Fibroblast of the aortic adventitia (primary cell): ENCODE measurements at places on chromosomes 4 and X.

DNA sequence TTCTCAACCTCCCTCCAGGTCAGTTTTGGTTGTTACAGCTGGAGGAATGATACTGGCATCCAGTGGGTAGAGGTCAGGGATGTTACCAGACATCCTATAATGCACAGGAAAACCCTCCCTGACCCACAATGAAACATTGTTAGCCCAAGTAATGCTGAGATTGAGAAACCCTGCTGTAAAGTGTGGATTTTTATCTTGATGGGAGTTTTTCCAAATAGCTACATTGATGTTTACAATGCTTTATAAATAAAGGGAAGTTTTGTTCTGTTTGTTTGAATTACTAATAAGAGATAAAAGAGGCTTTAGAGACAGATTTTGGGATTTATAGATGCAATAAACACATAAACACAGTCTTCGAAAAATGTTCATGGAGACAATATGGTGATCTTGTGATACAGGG lies 194.0 kb upstream of the NUDT6 start:
- no peak for DNase-seq

DNA sequence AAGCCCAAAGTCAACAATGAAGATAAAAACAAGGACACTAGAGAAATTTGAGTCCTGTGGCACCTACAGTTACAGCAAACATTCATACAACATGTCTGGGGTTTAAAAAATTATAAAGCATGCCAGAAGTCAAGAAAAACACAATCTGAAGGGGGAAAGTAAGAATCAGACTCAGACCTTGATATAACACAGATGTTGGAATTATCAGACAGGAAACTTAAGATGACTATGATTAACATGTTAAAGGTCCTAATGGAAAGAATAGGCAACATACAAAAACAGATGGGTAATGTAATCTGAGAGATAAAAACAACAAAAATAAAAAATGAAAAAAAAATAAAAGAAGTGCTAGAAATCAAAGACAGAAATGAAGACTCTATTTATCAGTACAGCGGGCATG lies 446.5 kb downstream of the SPRY1 start:
- peak; percentile 65 for DNase-seq

DNA sequence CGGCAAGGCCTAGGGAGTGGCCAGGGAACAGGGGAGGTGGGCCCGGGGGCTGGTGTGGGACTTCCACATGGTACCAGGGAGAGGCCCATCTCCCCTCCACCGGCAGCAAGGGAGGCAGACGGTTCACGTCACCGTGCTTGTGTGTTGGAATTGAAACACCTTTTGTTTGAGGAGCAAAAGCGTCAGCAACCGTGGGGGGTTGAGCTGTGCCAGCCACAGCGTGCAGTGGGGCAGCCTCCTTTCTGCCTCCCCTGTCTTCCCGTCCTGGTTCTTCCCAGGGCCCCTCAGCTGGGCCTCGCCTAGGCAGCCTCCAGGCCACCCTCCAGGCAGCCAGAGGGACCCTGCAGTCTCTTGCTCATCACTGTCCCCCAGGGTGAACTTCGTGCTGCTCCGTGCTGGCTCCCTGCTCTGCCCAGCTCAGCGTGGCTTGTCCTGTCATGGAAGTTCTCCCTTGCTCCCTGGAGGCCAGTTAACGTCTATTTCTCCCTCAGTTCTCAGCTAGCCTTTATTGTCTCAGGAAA lies 32.1 kb upstream of the HGFAC start:
- no peak for DNase-seq

DNA sequence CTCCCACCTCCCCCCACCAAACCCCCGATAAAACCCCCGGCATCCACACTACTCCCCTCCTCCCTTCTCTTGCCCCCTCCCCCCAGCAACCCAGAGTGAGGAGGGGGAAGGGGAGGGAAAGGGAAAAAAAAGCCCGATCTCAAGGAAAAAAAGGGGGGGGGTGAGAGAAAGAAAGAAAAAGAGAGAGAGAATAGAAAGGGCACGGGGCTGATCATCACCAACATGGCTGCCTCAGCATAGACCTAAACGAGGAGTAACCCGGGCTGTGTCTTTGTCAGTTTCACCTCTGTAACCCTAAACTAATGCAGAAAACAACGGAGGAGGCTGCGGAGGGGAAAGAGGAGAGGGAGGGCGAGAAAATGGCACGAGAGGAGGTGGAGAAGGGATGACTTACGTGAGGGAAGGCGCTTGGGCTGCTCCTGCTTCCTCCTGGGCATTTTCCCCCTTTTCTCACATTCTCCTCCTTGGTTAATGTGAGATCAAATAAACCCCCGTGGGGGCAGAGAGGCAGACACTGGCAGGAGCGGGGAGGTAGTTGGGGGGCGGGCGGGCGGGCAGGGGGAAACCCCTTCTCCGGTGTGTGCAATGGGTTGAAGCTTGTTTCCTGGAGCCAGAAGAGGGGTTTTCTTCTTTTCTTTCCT lies 532 bp downstream of the ZNF827 start:
- peak; percentile 38 for DNase-seq

DNA sequence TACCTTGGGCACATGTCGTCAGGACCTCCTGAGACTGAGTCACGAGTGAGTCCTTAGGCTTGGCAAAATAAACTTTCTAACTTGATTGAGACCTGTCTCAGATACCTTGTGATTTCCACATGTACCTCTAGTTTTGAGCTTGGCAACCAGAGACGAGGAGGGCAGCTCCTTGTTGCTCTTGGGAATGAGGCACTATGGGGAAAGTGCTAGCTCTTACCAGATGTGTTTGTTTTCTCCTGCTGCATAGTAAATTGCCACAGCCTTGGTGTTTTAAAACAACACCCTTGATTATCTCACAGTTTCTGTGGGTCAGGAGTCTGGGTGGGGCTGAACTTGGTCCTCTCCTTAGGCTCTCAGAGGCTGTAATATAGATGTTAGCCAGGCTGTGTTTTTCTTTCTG lies 59.1 kb upstream of the MAML3 start:
- DNase-seq, result peak; percentile 12

GRCh38 chr4:70902577-70903290 lies 565 bp downstream of the MOB1B start:
- peak; percentile 30 for DNase-seq

DNA sequence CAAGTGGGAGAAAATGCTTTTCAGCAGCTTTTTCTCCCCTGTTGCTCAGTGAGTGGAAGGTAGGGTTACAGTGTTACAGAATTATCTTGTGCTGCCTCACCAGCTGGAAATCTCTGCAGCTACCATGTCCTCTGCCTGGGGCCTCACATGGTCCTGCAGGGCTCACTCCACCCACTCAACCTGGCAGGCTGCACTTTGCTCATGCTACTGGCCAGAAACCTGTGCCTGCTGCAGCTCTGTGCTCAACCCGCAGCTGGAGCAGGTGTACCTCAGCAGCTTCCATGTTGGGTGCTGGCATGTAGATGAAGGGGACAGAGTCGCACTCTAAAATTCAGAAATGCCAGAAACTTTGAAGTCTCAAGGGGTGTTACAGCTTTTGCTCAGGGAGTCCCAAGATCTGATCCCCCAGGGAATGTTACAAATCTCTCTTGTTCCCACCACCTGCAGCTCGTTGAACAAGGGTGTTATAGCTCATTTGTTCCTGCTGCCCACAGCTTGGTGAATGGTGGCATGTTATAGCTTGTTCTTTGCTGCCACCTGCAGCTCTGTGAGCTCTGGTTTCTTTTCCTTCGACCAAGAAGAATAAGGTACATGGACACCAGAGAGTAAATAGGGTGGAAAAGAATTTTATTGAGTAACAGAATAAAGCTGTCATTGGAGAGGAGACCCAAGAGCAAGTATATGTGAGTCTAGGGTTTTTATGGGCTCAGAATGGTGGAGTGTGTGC lies 845.8 kb downstream of the TECRL start:
- DNase-seq, result no peak

GRCh38 chrX:148825696-148826095 lies 325.3 kb downstream of the AFF2 start:
- no peak for DNase-seq

DNA sequence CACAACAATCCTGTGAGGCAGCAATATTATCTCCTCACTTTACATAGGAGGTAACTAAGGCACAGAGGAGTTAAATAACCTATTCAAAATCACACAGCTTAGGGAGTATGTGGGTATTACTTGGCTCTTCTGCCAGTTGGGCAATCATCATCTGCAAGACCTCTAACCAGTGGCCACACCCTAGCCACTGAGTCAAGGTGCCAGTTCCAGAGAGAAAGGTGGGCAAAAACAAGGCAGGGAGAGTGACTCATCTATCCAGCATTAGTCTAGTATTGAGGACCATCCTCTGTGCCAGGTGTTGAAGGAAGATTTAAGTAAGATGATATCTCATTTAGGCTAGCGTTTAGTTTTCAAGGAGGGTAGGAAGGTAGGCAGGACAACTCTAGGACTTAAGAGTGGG lies 113.9 kb upstream of the EOLA2 start:
- no peak for DNase-seq

DNA sequence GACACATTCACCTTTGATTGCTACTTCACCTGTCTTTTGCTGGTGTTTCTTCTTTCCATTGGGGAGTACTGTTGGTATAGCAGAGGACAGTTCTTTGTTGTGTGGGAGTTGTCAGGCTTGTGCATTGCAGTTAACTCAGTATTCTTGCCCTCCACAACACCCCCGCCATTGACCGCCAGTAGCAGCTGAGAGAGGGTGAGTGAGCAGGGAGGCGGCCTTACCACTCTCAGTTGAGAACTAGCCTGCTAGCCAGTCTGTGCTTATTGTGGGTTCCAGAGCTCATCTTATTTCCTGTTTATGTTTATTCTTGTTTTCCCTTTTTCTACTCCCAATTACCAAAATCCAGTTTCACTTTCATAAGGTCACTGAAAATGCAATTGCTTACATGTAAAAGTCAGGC lies 52.2 kb downstream of the STIM2 start:
- DNase-seq, result no peak

DNA sequence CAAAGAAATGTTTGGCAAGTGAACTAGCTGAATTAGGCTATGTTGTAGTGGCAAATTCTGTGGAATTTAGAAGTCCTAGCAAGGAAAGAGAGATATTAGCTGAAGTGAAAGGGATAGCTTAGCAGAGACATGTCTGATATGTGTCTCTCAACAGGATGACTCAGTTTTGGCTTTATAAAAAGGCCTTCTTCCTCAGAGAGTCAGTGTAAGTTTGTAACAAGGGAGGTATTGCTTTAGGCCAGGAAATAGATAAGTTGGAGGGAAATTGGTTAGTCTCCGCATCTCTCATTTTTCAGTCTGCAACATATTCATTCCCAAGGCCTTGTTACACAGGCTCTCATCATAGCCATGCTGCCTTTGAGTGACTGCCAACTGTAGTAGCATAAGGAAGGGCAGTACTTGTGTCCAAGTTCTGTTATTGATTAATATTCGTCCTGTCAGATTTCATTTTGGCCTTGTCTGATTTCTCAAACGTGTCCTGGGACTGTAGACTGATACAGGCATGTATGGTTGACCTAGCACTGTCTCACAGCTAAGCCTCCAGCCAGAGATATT lies 4.0 kb downstream of the TMEM164 start:
- DNase-seq, result peak; percentile 24

- peak; percentile 50 for DNase-seq
Measured at GRCh38 chrX:113400193-113400704, 559.6 kb upstream of the AMOT start.

GRCh38 chr4:168200685-168201084 lies 108.3 kb downstream of the ANXA10 start:
- DNase-seq, result no peak

DNA sequence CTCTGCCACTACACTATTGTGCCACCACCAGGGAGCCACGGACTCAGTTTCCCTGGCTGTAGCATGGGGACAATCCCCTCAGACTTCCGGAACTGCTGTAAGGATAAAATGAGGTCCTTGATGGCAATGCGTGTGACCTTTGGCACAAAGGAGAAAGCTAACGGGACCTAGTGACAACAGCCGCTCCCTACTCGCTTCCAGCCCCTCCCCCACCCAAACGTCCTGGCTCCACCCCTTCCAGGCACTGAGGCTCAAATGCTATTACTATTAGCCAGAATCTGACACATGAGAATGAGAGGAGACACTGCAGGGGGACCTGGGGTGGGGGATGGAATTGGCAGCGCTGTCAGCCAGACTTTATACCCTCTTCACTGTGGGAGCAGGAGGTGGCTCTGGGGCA lies 5.4 kb upstream of the DUSP9 start:
- DNase-seq, result no peak

GRCh38 chr4:81776794-81777193 lies 305.1 kb upstream of the RASGEF1B start:
- DNase-seq, result no peak

GRCh38 chr4:80295336-80295735 lies 28.9 kb downstream of the FGF5 start:
- DNase-seq, result no peak

DNA sequence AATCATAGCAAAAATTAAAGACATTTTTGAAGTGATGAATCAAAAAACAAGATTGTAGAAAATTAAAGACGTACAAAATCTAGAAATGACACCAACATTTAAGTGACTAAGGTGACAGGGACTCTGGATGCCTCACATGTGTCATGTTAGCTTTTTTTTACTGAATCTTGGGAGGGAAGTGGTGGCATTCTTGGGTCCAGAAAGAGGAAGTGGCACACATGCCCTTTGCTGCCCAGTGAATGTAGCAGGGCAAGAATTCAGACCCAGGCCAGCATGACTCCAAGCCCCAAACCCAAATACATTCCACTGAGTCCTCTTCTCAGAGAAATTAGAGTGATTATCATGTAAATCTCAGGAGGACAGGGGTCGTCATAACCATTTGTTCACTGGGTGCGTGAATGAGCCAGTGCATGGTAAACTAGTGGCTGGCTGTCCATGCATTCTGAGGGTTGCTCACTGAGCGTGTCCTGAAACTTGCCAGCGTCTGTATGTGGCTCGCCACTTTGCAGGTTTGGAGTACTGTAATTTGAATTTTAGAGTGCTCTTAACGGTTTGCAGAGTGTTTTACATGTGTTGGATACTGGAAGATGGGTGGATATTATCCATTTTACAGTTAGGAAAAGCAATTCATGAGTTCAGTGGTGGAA lies 55.4 kb upstream of the TBC1D14 start:
- DNase-seq, result no peak

- no peak for DNase-seq
Measured at GRCh38 chr4:13998850-13999445, 371.4 kb upstream of the BOD1L1 start.

- no peak for DNase-seq
Measured at GRCh38 chrX:2490634-2491033, 10.1 kb downstream of the DHRSX start.

DNA sequence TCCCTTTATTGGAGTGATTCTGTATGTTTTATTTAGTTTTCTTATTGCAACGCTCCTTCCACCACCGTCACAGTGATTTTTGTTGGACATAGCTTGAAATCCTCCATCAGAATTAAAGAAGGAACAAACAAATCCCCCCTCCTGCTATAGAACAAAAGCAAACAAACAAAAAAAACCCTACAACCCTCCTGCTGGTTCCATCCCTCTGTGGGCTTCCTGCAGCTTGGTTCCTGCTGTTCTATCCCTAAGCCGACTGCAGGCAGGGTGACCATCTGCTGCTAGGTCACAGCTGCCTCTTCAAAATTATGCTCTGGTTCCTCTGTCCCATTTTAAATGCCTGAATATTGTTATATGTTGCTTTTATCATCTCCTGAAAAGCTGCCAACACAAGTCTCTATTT lies 116.8 kb upstream of the AGA start:
- DNase-seq, result no peak

DNA sequence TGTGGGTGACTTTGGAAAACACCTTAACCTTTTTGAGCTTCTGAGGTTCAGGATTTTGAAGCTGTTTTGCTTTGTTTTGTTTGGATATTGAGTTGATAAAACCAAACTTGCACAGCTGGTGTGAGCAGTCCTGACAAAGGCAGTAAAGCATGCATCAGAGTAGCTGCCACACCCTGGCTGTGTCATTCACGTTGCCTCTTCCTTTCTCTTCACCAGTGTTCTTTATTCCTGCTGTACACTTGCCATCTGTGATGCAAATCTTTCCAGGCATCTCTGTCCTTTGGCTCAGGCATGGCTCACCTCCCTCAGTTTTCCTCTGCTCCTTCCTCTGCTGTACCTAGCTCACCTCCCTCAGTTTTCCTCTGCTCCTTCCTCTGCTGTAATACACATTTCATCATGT lies 1850.2 kb upstream of the AGA start:
- DNase-seq, result no peak
